ENCODE measurements at places on chromosomes 6 and 20.

DNA sequence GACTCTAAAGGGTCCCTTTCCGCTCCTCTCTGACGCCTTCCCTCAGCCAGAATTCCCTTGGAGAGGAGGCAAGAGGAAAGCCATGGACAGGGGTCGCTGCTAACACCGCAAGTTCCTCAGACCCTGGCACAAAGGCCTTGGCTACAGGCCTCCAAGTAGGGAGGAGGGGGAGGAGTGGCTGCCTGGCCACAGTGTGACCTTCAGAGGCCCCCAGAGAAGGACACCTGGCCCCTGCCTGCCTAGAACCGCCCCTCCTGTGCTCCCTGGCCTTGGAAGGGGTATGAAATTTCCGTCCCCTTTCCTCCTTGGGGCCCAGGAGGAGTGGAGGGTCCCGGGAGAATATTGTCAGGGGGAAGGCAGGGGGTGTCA, 2.7 kb downstream of the VEGFA start:
- no peak for DNase-seq

DNA sequence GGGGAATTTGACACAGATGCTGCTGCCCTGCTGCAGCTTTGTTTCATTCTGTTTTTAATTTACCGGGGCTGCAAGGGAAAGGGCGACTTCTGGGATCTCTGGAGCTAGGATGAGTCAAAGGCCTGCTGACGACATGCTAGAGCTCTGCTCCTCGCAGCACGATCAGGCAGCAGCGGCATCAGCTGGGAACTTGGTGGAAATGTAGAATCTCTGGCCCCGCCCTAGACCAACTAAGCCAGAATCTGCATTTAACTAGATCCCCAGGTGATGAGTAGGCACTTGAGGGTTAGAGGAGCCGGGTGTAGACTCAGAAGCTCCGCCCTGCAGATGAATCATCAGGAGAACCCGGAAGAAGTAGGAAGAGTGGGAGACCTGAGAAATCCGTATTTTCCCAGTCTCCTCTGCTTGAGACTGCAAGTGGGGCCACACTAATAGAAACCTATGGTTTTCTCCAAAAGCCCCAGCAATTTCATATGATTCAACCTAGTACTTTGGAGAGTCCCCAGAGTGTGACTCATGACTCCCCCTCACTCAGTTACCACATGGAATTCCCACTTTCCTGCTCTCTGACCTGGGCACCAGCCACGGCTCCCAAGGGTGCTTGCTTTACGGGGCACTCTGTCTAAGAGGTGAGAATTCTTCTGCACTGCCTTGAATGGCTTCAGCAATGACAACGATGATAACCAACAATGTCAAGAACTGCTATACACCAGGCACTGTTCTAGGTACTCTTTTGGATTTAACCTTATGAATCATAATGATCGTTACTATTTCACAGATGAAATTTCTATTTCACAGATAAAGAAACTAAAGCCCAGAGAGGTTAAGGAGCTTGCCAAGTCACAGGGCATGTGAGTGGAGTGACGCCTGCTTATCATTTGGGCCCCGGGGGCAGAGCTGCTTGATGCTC, 18.1 kb downstream of the TUBB2B start:
- no peak for DNase-seq

GRCh38 chr6:111258615-111259088, 171.3 kb downstream of the SLC16A10 start:
- DNase-seq = no peak

- DNase-seq = no peak
Observed at GRCh38 chr6:12661432-12662089, 55.0 kb upstream of the PHACTR1 start.

GRCh38 chr6:22575190-22575589, 5.8 kb downstream of the HDGFL1 start:
- DNase-seq = no peak

- DNase-seq = no peak
Observed at GRCh38 chr6:11460001-11460668, 77.4 kb upstream of the TMEM170B start.

GRCh38 chr6:29926413-29927274, 15.7 kb upstream of the HLA-A start:
- peak; percentile 73 for DNase-seq

- no peak for DNase-seq
Observed at GRCh38 chr6:162864911-162865310, 137.1 kb downstream of the PACRG start.

- no peak for DNase-seq
Observed at GRCh38 chr6:35984701-35985100, 39.7 kb downstream of the SLC26A8 start.

- DNase-seq = no peak
Observed at GRCh38 chr20:35344354-35344837, 52.2 kb upstream of the FAM83C start.

GRCh38 chr6:153092082-153093013, 38.7 kb downstream of the RGS17 start:
- DNase-seq = no peak

GRCh38 chr6:113818578-113818977, 38.6 kb upstream of the MARCKS start:
- DNase-seq = no peak

DNA sequence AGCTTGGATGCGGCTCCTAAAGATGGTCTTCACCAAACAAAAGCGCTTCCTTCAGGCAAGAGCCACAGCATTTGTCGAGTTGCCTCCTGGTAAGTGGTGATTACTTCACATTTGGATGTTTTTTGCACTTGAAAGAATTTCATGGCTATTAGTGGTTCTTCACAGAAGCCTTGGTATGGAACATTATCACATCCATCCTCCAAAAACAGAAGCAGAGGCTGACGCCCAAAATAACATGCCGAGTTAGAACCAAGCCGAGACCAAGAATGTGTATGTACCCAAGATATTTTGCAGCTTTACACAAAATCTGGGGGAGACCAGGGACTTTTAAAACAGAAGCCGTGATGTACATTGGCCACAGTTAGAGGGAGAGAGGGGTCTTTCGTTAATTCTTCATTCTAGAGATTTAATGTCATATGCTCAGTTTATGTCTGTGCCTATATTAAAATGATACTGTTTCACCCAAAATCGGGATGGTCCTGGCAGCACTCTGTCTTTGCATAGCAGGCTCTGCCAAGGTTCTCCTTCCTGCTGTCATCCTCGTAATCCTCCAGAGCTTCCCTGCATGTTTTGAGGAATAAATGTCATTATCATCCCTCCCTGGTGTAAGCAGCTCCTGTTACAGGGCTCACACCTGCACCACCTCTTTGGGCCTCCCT, 109.3 kb downstream of the TMEM242 start:
- no peak for DNase-seq

GRCh38 chr6:52516269-52516668, 60.6 kb downstream of the TRAM2 start:
- DNase-seq = no peak

GRCh38 chr20:47529840-47530239, 28.2 kb downstream of the NCOA3 start:
- no peak for DNase-seq

DNA sequence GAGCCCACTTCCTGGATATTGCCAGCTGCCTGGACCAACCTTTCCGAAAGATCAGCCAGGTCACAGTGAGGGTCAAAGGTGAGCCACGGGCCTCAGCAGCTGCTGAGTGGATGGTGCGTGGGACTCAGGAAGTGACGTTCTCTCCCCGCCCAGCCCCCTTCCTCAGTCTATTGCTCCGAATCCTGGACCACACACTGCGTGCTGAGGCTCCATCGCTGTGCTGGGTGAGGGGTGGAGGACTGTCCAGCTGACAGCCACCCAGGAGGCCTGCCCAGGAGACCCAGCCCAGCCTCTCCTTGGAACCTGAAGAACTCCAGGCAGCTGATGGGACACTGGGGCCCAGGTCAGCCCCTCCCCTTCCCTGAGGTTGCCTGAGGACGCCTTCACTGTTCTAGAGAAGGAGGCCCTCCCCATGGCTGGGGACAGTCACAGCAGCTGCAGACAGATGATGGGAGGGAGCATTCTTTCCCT, 94.4 kb upstream of the CD93 start:
- DNase-seq = no peak

DNA sequence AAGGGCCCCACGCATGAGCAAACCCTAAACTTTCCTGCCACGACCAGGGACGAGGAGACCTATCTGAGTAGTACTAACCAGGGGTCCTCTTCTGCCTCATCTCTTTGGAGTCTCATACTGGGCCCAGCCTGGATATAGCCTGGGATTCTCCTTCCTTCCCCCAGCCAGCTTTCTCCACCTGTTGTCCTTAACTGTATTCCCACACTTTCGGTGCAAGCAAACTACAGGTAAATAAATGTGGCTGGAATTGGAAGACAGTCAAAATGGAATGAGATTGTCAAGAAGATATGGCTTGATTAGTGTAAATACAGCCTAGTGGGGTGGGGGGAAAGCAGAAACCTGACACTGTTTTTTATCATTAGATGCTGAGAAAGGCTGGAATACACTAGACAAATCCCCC, 23.5 kb upstream of the LY86 start:
- DNase-seq = no peak

DNA sequence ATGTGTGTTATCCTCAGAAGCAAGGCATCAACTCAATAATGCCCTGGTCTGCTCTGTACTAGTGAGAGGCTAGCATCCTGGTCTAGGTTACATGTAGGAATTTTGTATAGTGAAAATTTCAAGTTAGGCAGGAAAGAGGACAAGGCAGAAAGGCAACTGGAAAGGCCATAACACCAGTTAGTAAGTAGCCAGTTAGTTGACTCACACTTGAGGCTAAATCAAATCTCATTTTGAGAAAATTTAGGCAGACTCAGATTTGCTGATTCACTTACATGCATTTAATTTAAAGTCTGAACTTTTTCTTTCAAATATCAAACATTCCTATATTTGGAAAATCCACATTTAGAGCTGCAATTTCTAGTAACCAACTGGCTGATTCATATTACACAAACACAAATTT, 184.5 kb upstream of the TCF21 start:
- DNase-seq = no peak

- DNase-seq = no peak
Observed at GRCh38 chr20:49647550-49647949, 66.1 kb downstream of the B4GALT5 start.

- DNase-seq = no peak
Observed at GRCh38 chr6:4961322-4962168, 42.3 kb downstream of the RPP40 start.

GRCh38 chr6:34350137-34350933, 42.1 kb downstream of the NUDT3 start:
- no peak for DNase-seq

- no peak for DNase-seq
Observed at GRCh38 chr6:54094293-54094692, 16.9 kb upstream of the MLIP start.

GRCh38 chr20:35077341-35077740, 15.3 kb downstream of the TRPC4AP start:
- no peak for DNase-seq

- DNase-seq = no peak
Observed at GRCh38 chr6:101845172-101845571, 451.7 kb downstream of the GRIK2 start.

DNA sequence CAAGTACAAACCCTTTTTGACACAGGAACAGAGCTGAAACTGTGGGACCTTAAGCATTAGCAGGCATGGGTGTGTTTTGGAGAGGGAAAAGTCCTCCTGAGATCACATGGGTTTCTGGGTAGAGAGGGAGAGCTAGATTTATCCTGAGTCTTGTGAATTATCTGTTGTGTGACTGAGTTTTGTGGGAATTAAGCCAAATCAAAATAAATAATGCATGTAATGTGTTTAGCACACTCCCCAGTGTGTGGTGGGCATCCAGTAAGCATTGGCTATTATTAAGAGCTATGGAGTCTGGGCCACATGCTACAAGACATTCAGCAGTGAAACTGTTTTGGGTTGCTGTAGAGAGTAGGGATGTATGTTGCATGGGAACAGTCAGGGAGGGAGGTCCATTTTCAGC, 75.3 kb upstream of the JAG1 start:
- no peak for DNase-seq

- no peak for DNase-seq
Observed at GRCh38 chr6:144215402-144215931, 65.2 kb downstream of the STX11 start.

DNA sequence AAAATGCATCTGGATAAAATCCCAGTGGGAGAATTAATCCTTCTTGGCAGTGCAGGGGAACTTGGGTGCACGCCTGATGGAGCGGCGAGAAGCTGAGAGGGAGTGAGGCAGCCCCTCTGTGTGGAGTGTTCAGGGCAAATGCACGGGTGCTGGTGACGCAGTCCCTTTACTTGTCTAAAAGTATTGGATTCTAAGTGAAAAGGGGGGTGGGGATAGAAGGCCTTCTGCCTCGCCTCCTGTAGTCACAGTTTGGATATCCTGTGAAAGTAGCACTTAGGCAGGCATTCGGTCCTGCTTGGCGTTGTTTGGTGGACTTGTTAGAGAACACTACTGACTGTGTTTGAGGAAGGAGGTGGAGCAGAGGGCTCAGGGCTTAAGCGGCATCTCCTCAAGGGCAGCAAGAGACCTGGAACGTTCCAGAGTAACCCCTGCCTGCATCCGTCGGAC, 39.3 kb downstream of the PHACTR3 start:
- no peak for DNase-seq

DNA sequence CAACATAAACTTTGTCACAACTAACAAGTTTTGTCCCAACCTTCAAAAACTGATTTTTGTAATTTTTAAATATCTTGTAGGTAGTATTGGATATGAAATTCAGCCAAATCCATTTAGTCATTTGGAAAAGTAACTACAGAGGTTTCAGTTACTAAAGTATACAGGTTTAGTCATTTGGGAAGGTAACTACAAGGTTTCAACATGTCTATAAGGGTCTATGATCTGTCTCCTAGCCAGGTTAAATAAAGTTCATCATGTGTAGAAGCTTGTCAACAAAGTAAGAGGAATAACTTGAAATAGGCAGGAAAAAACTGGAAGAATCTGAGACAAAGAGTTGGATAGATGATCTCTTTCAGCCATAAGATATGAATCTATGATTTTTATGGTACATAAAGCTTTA, 229.8 kb downstream of the COL12A1 start:
- no peak for DNase-seq

DNA sequence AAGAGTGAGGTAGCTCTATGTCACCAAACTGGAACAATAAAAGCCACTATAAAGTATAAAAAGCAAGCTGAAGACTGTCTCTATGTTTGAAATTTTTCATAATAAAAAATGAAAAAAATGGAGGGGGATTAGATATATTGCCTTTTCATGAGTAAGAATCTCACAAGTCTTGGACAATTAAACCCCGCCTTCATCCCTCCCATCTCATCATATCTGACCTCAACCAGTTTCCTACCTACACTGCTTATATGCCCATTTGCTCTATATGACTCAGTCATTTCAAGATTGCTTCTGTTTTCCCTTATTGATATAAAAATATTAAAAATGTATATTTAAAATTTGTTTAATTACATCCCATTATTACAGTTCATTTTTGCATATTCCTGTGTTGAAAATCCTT, 2.9 kb upstream of the TRIM39 start:
- no peak for DNase-seq

GRCh38 chr6:169592558-169592957, 109.3 kb downstream of the WDR27 start:
- no peak for DNase-seq
